ENCODE measurements at places on chromosomes 5 and 9. TPM values are rescaled to one million over a fixed set of nuclear protein-coding genes. Genes with fewer than 3 reads are reported as not detected.

GRCh38 chr5:54905942-54906537 lies 79.4 kb downstream of the ESM1 start:
- peak; percentile 74 for DNase-seq
- no peak overlapping the region for H3K4me3 ChIP-seq
- H3K4me1 ChIP-seq, result peaks cover 3% of the 10 kb centered on the region

- H3K36me3 ChIP-seq, result no peaks in the 10 kb centered on the region
- H3K4me3 ChIP-seq, result no peak overlapping the region
- H3K27me3 ChIP-seq, result no peaks in the 10 kb centered on the region
- no peak for DNase-seq
Measured at GRCh38 chr5:166618526-166618925, 1672.9 kb upstream of the WWC1 start.

The TRIM36 gene
- 9.9 TPM for total RNA-seq

The FAM221B gene
- total RNA-seq, result not detected

The IQGAP2 gene
- 43.4 TPM for total RNA-seq

All from endothelial cell (in vitro differentiated cells).